ENCODE measurements at places on chromosomes 12 and 14.

DNA sequence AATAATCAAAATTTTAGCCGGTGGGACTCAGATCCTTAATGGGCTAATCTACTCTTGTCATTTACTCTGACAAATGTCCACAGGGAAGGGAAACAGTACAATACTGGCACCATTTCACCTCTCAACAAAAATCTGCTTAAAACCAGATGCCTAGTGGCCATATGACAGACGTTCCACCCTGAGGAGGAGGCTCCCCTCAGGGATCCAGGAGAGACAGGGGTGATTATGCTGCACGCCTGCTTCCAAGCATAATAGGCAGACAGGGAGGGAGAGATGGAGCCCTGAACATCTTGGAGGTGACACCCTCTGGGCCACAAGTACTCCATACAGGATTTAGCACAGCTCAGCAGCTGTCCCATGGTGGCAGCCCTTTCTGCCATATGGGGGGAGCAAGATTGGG is 24.8 kb upstream of the AKAP6 start:
- H3K36me3 ChIP-seq = no peaks in the 10 kb centered on the region
- H3K4me3 ChIP-seq = no peak overlapping the region
- H3K4me1 ChIP-seq = peaks cover 6% of the 10 kb centered on the region
- H3K27me3 ChIP-seq = no peaks in the 10 kb centered on the region
- DNase-seq = no peak
- H3K27ac ChIP-seq = no peak overlapping the region

- H3K27ac ChIP-seq = no peak overlapping the region
- H3K36me3 ChIP-seq = no peaks in the 10 kb centered on the region
- no peak overlapping the region for H3K4me3 ChIP-seq
- H3K4me1 ChIP-seq = no peaks in the 10 kb centered on the region
- H3K27me3 ChIP-seq = no peaks in the 10 kb centered on the region
These were observed 51.3 kb upstream of the STXBP6 start for GRCh38 chr14:25101276-25101675.

DNA sequence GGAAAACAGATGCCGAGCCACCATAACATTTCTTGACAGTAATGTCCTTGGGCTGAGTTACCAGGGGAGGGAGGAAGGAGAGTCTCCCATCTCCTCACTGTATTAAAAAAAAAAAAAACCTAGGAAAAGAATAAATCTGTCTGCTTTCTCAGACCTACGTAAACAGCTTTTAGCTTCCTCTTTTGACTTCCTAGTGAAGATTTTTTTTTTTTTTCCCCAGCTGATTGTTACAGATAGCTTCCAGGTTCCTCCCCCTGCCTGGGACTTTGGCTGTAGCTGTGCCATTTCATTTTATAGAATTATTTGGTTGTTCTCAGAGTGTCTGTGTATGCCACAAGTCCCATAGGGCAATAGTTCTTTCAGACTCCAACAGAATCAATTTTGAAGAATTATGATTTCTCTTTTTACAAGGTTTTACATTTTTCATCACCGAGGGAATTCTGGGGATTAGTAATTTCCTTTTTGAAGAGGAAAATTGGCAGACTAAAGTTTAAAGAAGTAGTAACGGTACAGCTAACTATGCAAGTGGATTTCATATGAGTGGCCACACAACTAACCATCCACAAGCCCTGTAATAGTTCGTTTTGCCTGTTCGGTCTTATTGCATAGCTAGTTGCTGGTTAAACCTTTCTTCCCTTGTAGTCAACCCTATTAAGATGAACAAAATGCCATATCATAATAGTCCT is 23.1 kb upstream of the GNS start:
- no peaks in the 10 kb centered on the region for H3K27me3 ChIP-seq
- no peak for DNase-seq
- no peaks in the 10 kb centered on the region for H3K4me1 ChIP-seq
- H3K36me3 ChIP-seq = no peaks in the 10 kb centered on the region

- H3K4me1 ChIP-seq = peaks cover 11% of the 10 kb centered on the region
- no peak overlapping the region for H3K4me3 ChIP-seq
- no peak for DNase-seq
- no peaks in the 10 kb centered on the region for H3K27me3 ChIP-seq
- H3K27ac ChIP-seq = no peak overlapping the region
These were observed 8.9 kb downstream of the ARL6IP4 start for GRCh38 chr12:122989225-122989839.

GRCh38 chr12:57270966-57271470 is 20.0 kb upstream of the STAC3 start:
- DNase-seq = no peak
- H3K27ac ChIP-seq = no peak overlapping the region
- H3K27me3 ChIP-seq = no peaks in the 10 kb centered on the region
- no peak overlapping the region for H3K4me3 ChIP-seq
- H3K36me3 ChIP-seq = peaks cover 36% of the 10 kb centered on the region
- no peaks in the 10 kb centered on the region for H3K4me1 ChIP-seq

DNA sequence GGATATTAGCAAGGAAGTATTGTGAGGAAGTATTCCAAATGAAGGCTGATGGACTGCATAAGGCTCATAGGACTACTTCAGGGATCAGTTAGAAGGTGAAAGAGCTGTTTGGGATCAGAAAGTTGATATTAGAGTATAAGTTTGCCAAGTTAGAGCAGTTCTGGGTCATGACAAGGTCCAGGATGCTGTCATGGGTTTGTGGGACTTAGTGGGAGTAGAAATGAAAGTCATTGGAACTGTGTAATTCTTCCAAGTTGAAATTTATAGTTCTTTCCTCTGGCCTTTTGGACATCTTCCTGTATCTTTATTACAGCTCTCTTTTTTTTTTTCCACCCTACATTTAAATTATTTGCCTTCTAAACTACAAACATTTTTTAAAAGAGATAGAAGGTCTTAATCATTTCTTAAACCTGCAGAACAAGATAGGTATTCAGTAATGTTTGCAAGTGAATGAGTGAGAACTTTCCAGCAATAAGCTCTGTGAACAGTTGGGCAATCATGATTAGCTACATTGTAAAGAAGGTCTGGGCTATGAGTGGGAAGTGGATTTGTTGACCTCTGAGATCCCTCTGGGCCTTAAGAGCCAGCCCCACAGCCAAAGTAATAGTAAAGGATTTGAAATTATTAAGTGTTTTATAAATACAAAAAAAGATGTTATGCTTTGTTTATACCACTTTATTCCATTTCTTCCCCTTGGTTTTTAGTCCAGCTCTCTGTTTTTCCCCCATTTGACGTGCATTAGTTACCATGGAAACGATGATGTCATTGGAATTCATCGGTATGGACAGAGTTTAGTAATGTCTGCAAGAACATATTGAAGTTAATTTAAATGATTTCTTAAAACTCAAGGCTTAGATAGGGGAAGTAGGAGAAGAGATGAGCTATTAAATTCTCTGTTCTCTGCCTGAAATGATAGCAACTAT is 247.9 kb upstream of the ARHGAP5 start:
- DNase-seq = no peak
- no peak overlapping the region for H3K4me3 ChIP-seq
- no peaks in the 10 kb centered on the region for H3K36me3 ChIP-seq
- no peaks in the 10 kb centered on the region for H3K27me3 ChIP-seq
- H3K27ac ChIP-seq = no peak overlapping the region

GRCh38 chr12:82479511-82479910 is 121.2 kb downstream of the METTL25 start:
- no peak for DNase-seq
- H3K27me3 ChIP-seq = no peaks in the 10 kb centered on the region
- peaks cover 3% of the 10 kb centered on the region for H3K36me3 ChIP-seq
- H3K4me3 ChIP-seq = no peak overlapping the region
- no peak overlapping the region for H3K27ac ChIP-seq

DNA sequence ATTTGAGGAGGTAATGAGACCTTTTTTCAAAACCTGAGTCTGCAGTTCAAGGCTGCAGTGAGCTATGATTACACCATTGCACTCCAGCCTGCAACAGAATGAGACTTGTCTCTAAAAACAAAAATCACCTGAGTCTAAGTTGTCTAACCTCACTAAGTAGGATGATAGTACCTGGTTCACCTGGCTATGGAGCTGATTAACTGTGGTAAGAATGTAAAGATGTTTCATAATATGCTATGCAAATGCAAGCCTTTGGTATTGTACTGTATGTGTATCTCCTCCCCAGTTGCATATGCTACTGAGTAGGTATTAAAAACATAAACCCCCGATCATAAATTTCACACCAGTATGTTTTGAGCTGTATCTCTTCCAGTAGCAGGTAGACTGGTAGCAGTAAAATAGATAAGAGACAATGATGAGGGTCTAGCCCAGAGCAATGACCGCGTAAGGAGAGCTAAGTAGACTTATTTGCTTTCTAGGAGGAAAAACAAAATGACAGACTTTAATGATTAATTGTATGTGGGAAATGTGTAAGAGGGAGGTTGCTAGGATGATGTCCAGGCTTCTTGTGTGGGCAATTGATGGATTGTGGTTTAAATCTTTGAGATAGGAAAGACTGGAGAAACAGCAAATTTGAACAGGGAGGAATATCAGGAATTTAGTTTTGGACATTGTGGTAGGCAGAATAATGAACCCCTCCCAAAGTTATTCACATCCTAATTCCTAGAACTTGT is 41.6 kb upstream of the EGLN3 start:
- no peak for DNase-seq
- no peak overlapping the region for H3K27ac ChIP-seq
- H3K36me3 ChIP-seq = no peaks in the 10 kb centered on the region
- no peaks in the 10 kb centered on the region for H3K4me1 ChIP-seq
- H3K4me3 ChIP-seq = no peak overlapping the region
- no peaks in the 10 kb centered on the region for H3K27me3 ChIP-seq

- DNase-seq = no peak
- no peaks in the 10 kb centered on the region for H3K36me3 ChIP-seq
- H3K4me3 ChIP-seq = no peak overlapping the region
- no peaks in the 10 kb centered on the region for H3K27me3 ChIP-seq
- H3K27ac ChIP-seq = no peak overlapping the region
- no peaks in the 10 kb centered on the region for H3K4me1 ChIP-seq
These were observed 4.9 kb downstream of the AACS start for GRCh38 chr12:125070112-125070511.

DNA sequence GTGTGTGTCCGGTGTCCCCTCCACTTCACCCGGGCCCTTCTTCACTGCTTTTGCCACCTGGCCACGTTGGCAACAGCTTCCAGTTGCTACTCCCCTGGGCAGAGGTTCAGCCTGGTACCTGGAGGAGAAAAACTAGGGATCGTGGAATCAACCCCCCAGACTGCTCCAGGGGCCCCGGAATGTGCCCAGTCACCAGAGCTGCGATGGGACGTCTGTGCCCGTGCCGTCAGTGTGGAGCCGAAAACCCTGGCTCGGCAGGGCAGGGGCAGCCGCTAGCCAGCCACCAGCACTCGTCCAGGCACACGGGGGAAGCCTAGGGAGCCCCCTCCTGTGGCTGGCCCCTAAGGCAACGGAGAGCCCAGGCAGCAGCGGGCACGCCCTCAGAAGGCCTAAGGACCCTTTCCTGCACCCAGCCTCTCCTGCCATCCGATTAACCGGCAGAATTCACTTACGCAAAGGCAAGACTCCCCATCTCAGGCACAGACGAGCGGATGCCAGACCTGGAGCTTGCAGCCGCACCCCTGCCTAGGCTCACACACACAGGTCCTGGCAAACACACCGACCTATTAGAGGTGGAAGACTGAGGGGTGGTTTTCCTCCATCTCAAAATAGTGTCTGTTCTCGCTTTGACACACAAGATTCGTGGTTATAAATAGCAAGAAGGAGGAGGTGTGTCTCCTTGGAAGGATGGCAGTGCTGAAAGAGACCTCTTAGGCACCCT is 62.6 kb downstream of the FBXL14 start:
- peak overlapping the region; percentile 49 for H3K4me3 ChIP-seq
- no peaks in the 10 kb centered on the region for H3K27me3 ChIP-seq
- DNase-seq = no peak

GRCh38 chr14:90429754-90430153 is 32.9 kb downstream of the CALM1 start:
- H3K27me3 ChIP-seq = no peaks in the 10 kb centered on the region
- no peak for DNase-seq
- H3K36me3 ChIP-seq = no peaks in the 10 kb centered on the region
- no peak overlapping the region for H3K27ac ChIP-seq
- no peak overlapping the region for H3K4me3 ChIP-seq
- H3K4me1 ChIP-seq = no peaks in the 10 kb centered on the region

GRCh38 chr12:61870658-61871484 is 389.3 kb upstream of the USP15 start:
- no peaks in the 10 kb centered on the region for H3K36me3 ChIP-seq
- no peak overlapping the region for H3K27ac ChIP-seq
- no peaks in the 10 kb centered on the region for H3K4me1 ChIP-seq

Data from right atrium auricular region (tissue), 2 donors.